CD4-positive, alpha-beta memory T cell (primary cell): ENCODE measurements at places on chromosomes 12 and 14. TPM values are rescaled to one million over a fixed set of nuclear protein-coding genes. Genes with fewer than 3 reads are reported as not detected.

GRCh38 chr12:132270969-132271754 is 58.2 kb downstream of the GALNT9 start:
- H3K4me3 ChIP-seq, result no peak overlapping the region
- DNase-seq, result no peak
- H3K27ac ChIP-seq, result no peak overlapping the region
- no peaks in the 10 kb centered on the region for H3K4me1 ChIP-seq
- H3K36me3 ChIP-seq, result no peaks in the 10 kb centered on the region

GRCh38 chr12:71268598-71269280 is 110.9 kb upstream of the TSPAN8 start:
- no peak overlapping the region for H3K27ac ChIP-seq
- H3K4me1 ChIP-seq, result no peaks in the 10 kb centered on the region
- no peak overlapping the region for H3K4me3 ChIP-seq
- no peaks in the 10 kb centered on the region for H3K36me3 ChIP-seq
- no peaks in the 10 kb centered on the region for H3K27me3 ChIP-seq

DNA sequence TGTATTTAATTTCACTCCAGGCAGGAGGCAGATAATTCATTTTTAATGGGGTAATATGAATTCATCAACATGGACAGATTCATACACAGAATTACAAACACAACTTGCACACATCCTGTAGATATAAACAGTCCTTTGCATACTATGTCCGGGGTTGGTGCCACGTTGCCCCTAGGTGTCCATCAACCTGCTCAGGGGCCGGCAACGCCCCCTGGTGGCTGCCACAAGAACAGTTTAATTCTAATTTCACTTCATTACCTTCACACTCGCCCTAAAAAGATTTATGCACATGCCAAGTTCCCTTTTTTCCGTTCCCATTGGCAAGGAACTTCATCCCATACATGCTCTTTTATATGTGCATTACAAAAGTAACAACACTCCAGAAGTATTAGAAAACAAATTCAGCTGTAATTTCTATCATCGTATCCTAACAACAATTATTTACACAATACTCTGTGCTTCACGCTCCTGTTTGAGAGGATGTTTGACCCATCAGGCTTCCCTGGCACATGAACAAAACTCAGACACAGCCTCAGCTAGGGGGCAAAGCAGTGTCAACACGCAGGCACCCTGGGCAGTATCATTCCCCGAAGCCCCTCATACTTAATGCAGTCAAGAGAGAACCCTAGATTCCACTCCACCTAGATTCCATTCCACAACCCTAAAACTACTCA is 15.5 kb downstream of the MANSC1 start:
- H3K27ac ChIP-seq, result no peak overlapping the region
- no peaks in the 10 kb centered on the region for H3K36me3 ChIP-seq
- peaks cover 9% of the 10 kb centered on the region for H3K4me1 ChIP-seq
- H3K4me3 ChIP-seq, result no peak overlapping the region
- peak; percentile 54 for DNase-seq
- H3K27me3 ChIP-seq, result no peaks in the 10 kb centered on the region

Gene LPAR5
- total RNA-seq, result 11.1 TPM

Gene CBLN3
- 3.8 TPM for total RNA-seq

DNA sequence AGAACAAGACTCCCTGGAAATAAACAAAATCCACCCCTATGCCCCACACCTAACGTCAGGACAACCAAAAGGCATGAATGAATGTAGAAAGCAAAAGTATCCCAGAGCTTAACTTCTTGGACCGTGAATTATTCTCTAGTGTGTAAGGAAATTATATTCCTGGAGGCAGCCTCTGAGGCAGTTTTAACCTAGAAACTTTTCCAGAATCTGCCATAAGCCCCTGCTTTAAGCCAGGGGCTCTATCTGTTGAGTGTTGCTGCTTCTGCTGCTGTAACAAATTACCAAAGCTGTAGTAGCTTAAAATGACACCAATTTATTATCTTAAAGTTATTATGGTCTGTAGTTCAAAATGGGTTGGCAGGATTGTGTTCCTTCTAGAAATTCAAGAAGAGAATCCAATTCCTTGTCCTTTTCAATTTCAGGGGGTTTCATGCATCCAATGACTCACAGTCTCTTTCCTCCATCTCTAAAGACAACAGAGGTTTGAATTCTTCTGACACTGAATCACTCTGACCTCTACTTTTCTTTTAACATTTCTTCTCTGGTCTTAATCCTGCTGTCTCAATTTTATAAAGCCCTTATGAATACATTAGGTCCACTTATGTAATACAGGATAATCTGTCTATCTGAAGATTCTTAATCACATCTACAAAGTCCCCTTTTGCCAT is 242.7 kb downstream of the ATXN7L3B start:
- no peaks in the 10 kb centered on the region for H3K36me3 ChIP-seq
- DNase-seq, result no peak
- H3K27me3 ChIP-seq, result no peaks in the 10 kb centered on the region
- no peaks in the 10 kb centered on the region for H3K4me1 ChIP-seq
- no peak overlapping the region for H3K4me3 ChIP-seq
- H3K27ac ChIP-seq, result no peak overlapping the region

DNA sequence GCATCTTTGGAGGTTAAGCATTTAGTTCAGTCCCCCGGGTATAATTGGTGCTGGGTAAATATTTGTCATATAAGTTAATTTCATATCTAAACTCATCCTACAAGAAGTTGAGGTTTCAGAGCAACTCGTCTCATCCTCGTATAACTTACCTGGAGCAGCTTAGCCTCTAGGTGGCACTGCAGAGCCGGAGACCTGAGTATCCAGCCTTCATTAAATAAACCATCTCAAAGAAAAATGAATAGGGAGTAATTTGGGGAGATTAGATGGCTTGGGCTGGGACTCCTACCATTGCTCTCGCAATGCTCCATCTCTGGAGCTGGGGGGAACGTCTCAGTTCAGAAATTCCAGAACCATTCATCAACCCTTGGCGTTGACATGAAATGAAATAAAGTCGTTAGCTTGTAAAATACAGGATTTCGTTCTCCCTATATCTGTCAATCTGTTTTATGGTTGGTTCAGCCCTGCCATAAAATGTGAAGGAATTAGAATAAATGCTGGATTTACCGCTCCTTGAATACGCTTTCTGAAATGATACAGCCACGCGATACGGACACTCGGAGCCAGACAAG is 122.9 kb upstream of the TMEM132D start:
- H3K4me1 ChIP-seq, result no peaks in the 10 kb centered on the region
- no peak for DNase-seq
- H3K4me3 ChIP-seq, result no peak overlapping the region
- no peaks in the 10 kb centered on the region for H3K27me3 ChIP-seq
- H3K27ac ChIP-seq, result no peak overlapping the region

- H3K27ac ChIP-seq, result no peak overlapping the region
- no peak for DNase-seq
- H3K27me3 ChIP-seq, result no peaks in the 10 kb centered on the region
- H3K4me1 ChIP-seq, result no peaks in the 10 kb centered on the region
These were observed 210.4 kb upstream of the SYT10 start for GRCh38 chr12:33649992-33650391.

DNA sequence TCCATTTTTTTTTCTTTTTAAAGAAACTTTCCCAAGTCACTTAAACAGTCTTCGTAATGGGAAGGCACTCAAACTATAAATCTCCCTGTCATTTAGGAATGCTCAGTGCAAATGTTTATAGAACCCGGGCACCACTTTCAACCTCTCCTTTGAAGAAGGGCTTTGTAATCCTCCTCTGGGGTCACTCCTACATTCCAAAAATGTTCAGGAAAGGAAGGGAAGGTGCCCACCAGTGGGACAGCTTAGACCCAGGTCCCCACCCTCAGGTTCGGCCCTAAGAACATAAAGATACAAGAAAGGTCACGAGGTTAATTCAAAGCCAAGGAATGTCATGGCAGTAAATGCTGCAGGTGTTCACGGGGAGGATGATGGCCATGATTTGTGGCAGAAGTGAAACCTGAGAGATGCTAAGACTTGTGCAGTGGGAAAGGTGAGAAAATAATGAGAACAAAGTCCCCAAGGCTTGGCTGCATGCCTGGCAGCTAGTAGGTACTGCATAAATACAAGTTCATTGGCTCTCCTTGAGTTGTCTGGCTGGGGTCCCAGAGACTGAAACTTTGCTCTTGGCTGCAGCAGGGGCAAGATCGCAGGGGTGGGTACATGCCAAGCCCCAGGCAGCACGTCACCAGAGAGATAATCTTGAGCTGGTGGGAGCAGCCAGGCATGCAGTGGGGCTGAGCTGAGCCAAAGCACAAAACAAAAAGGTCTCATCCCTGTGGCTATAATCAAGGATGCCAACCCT is 21.1 kb downstream of the KRT18 start:
- DNase-seq, result no peak
- no peak overlapping the region for H3K27ac ChIP-seq
- no peaks in the 10 kb centered on the region for H3K27me3 ChIP-seq
- H3K4me3 ChIP-seq, result no peak overlapping the region
- no peaks in the 10 kb centered on the region for H3K36me3 ChIP-seq

DNA sequence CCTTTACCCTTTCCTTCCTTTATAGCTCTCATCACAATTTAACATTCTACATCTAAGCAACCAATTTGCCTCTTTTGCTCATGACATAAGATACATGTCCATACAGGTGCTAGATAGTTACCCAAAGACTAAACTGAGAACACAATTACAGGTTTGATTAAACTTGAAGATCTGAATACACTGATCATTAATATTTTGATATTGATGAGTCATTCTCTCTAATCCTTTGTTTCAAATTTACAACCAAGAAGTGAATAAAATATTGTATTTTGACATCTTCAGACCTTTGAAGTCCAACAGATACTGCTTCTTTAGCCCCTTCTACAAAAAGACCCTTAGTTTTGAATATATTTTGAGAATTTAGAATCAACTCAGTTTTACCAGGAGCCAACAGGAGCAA is 2.6 kb downstream of the NAP1L1 start:
- no peak overlapping the region for H3K27ac ChIP-seq
- no peak overlapping the region for H3K4me3 ChIP-seq
- no peaks in the 10 kb centered on the region for H3K36me3 ChIP-seq
- DNase-seq, result no peak

Gene SMAGP
- total RNA-seq, result 5.5 TPM

GRCh38 chr12:47111392-47111778 is 31.6 kb upstream of the AMIGO2 start:
- no peaks in the 10 kb centered on the region for H3K27me3 ChIP-seq
- H3K4me1 ChIP-seq, result peaks cover 29% of the 10 kb centered on the region
- peak; percentile 4 for DNase-seq
- no peak overlapping the region for H3K27ac ChIP-seq

Gene PTPN6
- total RNA-seq, result 189 TPM

- no peak overlapping the region for H3K4me3 ChIP-seq
- DNase-seq, result no peak
- H3K36me3 ChIP-seq, result no peaks in the 10 kb centered on the region
- H3K27me3 ChIP-seq, result no peaks in the 10 kb centered on the region
- H3K4me1 ChIP-seq, result no peaks in the 10 kb centered on the region
These were observed 40.4 kb downstream of the KICS2 start for GRCh38 chr12:64181430-64182291.

- no peaks in the 10 kb centered on the region for H3K36me3 ChIP-seq
- no peak overlapping the region for H3K27ac ChIP-seq
- H3K4me1 ChIP-seq, result no peaks in the 10 kb centered on the region
These were observed 47.9 kb downstream of the NUAK1 start for GRCh38 chr12:106090591-106091445.

DNA sequence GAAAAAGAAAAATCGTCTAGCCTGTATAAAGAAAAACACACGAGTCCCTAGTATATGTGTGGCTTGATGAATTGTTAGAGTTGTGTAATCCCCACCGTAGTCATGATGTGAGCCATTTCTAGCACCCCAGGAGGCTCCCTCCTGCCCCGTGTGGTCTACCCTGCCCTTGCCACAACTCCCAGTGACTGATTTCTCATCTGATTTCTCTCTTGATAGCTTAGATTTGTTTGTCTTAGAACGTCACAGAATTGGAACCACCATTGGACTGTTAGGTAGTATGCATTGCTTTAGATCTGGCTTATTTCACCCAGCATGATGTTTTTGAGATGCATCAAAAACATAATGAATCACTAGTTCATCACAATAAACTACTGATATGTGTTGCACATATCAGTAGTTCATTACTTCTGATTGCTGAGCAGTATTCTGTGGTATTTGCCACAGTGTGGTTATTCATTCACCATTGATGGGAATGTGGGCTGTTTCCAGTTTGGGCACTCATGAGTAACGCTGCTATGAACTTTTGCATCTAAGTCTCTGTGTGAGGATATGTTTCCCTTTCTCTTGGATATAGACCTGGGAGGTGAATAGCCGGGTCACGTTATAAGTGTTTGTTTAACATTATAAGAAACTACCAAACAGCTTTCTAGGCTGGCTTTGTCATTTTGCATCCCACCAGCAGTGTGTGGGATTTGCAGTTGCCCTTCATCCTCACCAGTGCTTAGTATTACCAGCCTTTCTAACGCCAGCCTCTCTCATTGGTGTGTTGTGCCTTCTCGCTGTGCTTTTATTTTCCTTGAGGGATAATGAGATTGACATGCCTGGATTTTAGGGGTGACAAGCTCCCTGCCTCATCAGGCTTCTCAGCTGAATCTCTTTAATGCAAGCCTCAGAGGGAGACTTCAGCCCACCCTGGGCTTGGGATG is 31.9 kb upstream of the NCOR2 start:
- no peak for DNase-seq
- no peaks in the 10 kb centered on the region for H3K36me3 ChIP-seq
- H3K27ac ChIP-seq, result no peak overlapping the region
- H3K4me3 ChIP-seq, result no peak overlapping the region

Gene GDF3
- not detected for total RNA-seq

GRCh38 chr14:29847056-29847380 is 80.6 kb downstream of the PRKD1 start:
- DNase-seq, result no peak
- no peaks in the 10 kb centered on the region for H3K4me1 ChIP-seq
- no peak overlapping the region for H3K4me3 ChIP-seq
- H3K27ac ChIP-seq, result no peak overlapping the region
- H3K27me3 ChIP-seq, result no peaks in the 10 kb centered on the region
- H3K36me3 ChIP-seq, result no peaks in the 10 kb centered on the region

Gene ESPL1
- total RNA-seq, result 0.20 TPM

- no peak overlapping the region for H3K27ac ChIP-seq
- H3K36me3 ChIP-seq, result no peaks in the 10 kb centered on the region
- H3K4me3 ChIP-seq, result no peak overlapping the region
- no peak for DNase-seq
- H3K4me1 ChIP-seq, result no peaks in the 10 kb centered on the region
These were observed 1125.7 kb upstream of the FLRT2 start for GRCh38 chr14:84404246-84404645.

Gene SALL2
- 6.5 TPM for total RNA-seq

DNA sequence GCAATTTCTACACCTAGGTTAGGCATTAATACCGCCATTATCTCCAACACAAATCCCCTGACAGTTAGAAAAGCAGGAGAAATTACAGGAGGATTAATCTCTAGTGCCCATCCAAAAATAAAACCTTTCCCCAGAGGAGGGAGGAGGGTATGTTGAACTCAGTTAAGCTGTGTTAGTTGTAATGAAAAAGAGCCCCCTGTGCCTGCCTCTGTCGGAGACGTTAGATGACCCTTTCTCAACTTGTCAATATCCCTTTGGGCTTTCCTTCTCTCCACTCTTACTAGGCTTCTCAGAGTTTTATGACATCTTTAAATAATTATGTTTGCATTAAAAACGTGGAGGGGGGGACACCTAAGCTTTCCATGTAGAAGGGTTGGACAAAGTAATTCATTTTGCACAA is 278.2 kb downstream of the PDZRN4 start:
- no peaks in the 10 kb centered on the region for H3K36me3 ChIP-seq
- no peak overlapping the region for H3K27ac ChIP-seq
- no peak overlapping the region for H3K4me3 ChIP-seq
- H3K27me3 ChIP-seq, result no peaks in the 10 kb centered on the region

GRCh38 chr12:69022674-69023073 is 89.7 kb upstream of the CPM start:
- no peaks in the 10 kb centered on the region for H3K36me3 ChIP-seq
- H3K27me3 ChIP-seq, result no peaks in the 10 kb centered on the region
- no peak overlapping the region for H3K27ac ChIP-seq
- DNase-seq, result no peak
- no peak overlapping the region for H3K4me3 ChIP-seq
- H3K4me1 ChIP-seq, result no peaks in the 10 kb centered on the region

Gene SLC10A1
- not detected for total RNA-seq
